ENCODE measurements at places on chromosomes 5 and 9.

DNA sequence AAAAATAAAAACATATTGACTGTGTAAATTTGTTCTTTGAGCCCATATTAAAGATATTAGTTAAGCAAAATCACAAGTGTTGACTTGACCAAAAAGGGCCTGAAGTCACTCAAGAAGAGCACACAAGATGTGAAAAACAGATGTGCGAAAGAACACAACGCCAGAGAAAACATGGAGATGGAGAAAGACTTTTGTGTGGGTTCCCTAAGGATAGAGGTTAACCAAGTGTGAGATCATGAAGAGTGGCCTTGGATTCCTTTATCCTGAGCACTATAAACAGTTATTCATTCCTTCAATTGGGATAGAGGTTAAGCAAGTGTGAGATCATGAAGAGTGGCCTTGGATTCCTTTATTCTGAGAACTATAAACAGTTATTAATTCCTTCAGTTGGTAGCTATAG lies 361.8 kb downstream of the CDH18 start:
- DNase-seq = no peak

DNA sequence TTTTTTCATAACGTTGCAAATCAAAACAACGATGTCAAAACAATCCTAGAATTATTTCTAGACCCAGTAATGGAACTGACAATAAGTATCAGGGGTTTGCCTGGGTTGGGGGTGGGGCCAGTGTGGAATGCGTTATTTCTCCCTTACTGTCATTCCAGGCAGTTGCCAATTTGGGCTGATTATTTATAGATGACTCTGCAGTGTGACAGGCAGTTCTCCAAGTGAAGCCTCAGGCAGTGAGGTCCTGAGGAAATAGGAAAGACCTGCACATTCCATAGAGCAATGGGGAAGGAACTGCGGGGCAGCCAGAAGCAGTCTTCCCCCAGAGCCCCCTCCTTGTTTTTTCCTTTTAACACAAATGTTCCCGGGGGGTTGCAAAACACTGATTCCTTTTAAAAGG lies 179.0 kb downstream of the YTHDC2 start:
- DNase-seq = no peak

GRCh38 chr9:111630182-111630963 lies 761 bp upstream of the DNAJC25 start:
- DNase-seq = no peak

- DNase-seq = no peak
These were observed 718 bp downstream of the DEPDC1B start for GRCh38 chr5:60699288-60699608.

DNA sequence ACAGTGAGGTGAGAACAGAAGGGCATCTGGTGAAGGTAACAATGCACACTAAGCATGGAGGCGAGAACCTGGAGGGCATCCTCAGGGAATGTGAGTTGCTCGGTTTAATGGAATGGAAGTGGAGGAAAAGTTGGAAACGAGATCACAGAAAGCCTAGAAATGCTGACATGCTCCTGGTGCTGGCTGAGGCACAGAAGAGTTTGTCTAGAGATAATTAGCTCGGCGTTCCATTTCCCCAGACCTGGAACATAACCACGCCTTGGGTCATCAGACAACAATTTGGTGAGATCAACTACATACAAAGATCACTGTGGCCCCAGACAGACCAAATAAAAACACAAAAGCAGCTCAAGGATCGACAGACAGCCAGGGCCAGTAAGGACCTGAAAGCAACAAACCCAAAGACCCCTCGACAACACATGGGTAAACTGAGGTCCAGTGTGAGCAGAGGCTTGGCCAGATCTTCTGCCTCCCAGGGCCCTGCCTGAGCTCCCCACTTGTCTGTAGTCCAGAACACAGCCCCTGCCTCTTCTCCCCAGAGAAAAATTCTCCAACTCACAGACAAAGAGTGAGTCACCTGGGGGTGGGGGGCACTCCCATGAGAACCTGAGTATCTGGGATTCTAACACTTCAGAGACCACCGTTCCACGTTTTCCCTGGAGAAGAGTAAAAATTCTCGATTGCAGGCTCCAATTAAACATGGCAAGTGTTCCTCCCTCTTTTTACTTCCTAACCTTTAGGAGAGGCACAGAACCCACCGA lies 52.5 kb downstream of the SHB start:
- no peak for DNase-seq

GRCh38 chr5:35203403-35203802 lies 26.9 kb downstream of the PRLR start:
- DNase-seq = no peak

GRCh38 chr9:116278326-116278725 lies 124.7 kb downstream of the PAPPA start:
- no peak for DNase-seq

- no peak for DNase-seq
These were observed 68.3 kb downstream of the KCNIP1 start for GRCh38 chr5:170571875-170572852.

DNA sequence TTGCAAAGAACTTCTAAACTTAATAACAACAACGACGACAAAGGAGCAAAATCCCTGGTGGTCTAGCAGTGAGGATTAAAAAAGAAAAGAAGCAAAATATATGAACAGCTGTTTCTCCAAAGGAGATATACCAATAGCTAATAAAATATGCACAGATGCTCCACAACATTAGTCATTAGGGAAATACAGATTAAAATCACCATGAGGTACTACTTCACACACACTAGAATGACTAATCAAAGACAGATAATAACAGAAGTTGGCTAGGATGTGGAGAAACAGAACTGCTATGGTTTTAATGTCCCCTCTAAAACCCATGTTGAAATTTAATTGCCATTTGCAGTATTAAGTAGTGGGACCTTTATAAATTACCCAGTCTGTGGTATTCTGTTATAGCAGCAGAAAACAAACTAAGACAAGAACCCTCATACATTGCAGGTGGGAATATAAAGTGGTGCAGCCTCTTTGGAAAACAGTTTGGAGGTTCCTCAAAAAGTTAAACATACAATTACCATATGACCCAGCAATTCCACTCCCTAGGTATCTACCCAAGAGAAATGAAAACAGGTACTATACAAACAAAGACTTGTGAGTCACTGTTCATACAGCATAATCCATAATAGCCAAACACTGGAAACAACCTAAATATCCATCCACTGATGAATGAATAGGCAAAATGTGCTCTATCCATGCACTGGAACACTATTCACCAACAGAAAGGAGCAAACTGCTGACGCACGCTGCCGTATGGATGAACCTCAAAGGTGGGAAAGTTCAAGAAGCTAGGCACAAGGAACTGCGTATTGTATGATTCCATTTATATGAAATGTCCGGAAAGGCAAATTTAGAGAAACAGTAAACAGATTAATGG lies 11.4 kb upstream of the DUSP1 start:
- peak; percentile 44 for DNase-seq

DNA sequence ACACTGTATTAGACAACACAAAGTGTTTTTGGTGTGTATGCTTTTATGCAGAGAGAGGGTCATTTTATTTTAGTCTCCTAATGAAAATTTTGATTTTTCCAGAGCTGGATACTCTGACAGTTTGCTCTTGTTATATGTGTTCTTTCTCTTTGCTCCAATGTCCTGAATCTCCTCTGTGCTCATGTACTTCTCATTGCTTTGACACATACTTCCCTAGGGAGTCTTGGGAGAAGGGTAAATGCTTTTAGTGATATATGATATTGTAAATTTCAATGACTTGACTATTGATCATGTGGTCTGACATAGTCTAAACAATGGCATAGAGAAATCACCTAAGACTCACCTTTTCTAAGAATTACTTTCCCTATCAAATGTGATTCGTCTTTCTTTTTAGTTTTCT lies 972.6 kb upstream of the EDIL3 start:
- no peak for DNase-seq

DNA sequence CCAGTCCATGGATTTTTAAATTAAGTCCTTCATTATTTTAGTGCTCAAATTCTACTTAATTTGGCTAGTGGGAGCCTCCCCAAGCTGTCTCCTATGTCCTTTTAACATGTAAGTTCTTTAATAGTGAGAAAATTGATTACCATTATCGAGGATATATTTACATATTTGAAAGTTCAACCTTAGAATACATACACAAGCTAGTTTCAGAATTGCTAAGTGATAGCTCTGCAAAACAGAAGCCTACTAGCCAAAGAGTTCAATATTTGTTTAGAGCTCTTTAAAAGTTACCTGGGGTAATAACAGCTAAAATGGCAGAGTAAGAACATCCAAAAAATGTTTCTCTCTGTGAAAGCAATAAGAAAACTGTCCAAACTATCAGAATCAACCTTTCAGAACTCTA lies 48.2 kb downstream of the LOX start:
- DNase-seq = no peak

GRCh38 chr5:129412721-129413120 lies 47.4 kb upstream of the ADAMTS19 start:
- DNase-seq = no peak

GRCh38 chr9:95626885-95627558 lies 110.3 kb upstream of the PTCH1 start:
- DNase-seq = no peak

DNA sequence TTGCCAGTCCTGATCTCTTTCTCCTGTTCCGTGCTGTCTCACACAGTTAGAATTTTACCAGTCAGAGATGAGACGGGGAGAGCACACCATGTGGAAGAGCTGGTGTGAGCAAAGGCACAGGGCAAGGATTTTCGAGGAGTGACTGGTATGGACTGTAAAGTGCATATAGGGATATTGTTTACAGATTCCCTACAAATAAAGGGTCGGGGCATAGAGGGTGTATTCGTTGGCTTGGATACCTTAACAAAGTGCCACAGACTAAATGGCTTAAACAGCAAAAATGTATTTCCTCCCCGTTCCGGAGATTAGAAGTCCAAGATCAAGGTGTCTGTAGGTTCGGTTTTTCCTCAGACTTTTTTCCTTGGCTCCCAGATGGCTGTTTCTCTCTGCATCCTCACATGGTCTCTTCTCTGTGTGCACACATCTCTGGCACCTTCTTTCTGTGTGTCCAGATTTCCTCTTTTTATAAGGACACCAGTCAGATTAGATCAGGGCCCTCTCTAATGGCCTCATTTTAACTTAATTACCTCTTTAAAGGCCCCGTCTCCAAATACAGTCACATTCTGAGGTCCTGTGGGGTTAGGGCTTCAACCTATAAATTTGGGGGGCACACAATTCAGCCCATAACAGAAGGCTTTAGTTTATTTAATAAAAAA lies 23.4 kb downstream of the CYFIP2 start:
- DNase-seq = no peak

GRCh38 chr5:13478831-13479465 lies 465.5 kb downstream of the DNAH5 start:
- peak; percentile 80 for DNase-seq

- no peak for DNase-seq
These were observed 65.0 kb upstream of the GGTA1 start for GRCh38 chr9:121564504-121565260.

- DNase-seq = peak; percentile 61
These were observed 8.2 kb upstream of the TOR4A start for GRCh38 chr9:137269231-137269772.

- DNase-seq = no peak
These were observed 559.1 kb upstream of the TRPC7 start for GRCh38 chr5:136924490-136924889.

GRCh38 chr5:79853676-79854418 lies 137.2 kb downstream of the MTX3 start:
- peak; percentile 69 for DNase-seq

Data from MCF 10A (cell line).